ENCODE measurements at places on chromosomes 5 and 9.

GRCh38 chr5:77743181-77743580 lies 33.0 kb downstream of the TBCA start:
- no peak for DNase-seq

DNA sequence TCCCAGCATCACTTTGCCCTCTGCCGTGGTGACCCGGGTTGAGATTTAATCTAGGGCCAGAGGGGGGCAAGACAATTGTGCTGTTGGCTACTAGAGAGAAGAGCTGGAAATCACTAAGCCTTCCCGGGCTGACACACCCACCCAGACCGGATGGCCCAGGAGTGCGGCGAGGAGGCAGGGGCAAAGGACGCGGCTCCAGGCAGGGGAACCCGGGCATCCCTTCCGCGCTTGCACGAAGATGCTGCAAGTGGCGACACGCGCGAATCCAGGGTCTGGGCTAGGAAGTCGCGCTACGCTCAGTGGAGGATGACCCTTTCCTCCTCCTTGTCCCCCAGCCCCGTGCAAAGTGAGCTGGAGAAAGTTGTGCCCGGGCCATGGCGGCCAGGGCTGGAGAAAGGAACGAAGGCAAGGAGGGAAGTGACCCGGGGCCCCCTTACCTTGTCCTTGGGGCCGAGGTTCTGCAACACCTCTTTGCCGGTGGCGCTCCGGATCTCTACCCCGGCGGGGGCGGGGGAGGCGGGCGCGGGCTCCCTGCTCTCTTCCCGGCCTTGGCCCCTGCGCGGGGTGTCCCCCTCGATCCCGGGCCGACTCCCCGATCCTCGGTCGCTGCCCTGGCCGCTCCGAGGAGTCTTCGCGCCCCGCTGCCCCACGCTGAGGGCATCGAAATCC lies 693 bp downstream of the DPYSL3 start:
- no peak for DNase-seq

DNA sequence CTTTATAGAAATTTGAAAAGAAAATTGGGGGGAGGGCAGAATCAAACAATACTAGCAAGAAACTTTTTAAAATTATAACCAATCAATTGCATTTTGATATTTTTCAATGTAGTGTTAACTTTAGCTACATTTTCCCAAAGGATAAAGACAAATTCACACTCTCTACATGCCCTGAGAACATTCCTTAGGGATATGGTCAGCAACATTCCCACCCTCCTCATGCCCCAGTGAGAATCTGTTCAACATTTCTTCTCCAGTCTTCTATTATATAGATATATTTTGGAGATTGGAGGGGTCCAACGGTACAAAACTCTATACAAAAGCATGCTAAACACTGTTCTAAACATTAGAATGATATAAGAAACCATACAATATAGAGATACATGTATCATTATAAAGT lies 11.6 kb upstream of the PRR16 start:
- no peak for DNase-seq

- no peak for DNase-seq
Measured at GRCh38 chr5:61806491-61807020, 474.5 kb downstream of the ZSWIM6 start.

GRCh38 chr9:128409978-128410377 lies 10.7 kb upstream of the CERCAM start:
- no peak for DNase-seq

- DNase-seq: no peak
Measured at GRCh38 chr9:69578026-69578425, 94.1 kb downstream of the APBA1 start.

DNA sequence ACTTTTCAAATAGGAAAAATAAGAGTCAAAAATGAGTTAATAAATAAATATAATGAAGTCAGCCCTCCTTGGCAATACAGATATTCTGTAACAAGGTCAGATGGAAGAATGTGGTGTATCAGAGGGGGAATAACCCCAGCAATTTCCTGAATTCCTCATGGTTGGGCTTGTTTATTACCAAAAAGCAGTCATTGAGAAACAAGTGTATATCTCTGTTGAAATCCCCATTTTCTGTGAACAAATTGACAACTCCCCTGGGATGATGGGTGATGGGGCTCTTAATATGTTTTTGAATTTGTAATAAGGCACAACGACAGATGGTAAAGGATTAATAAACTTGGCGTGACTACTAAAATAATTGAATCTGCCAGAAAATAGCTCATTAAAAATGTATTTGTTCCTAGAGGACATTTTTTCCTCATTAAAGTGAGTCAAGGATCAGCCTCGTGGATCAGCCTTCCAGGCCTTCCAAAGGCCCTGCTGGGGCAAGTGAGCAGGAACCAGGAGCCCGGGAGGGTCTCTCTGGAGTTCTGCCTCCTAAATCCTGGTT lies 34.2 kb downstream of the THBS4 start:
- no peak for DNase-seq

DNA sequence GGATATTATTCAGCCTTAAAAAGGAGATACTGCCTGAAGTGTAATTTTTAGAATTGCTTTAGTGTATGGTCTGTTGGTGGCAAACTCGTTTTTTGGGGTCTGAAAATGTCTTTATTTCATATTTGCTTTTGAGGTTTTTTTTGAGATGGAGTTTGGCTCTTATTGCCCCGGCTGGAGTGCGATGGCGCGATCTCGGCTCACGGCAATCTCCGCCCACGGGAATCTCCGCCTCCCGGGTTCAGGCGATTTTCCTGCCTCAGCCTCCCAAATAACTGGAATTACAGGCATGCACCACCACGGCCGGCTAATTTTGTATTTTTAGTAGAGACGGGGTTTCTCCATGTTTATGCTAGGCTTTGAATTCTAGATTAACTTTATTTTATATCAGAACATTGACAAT lies 20.2 kb upstream of the PCDHB1 start:
- DNase-seq: no peak

DNA sequence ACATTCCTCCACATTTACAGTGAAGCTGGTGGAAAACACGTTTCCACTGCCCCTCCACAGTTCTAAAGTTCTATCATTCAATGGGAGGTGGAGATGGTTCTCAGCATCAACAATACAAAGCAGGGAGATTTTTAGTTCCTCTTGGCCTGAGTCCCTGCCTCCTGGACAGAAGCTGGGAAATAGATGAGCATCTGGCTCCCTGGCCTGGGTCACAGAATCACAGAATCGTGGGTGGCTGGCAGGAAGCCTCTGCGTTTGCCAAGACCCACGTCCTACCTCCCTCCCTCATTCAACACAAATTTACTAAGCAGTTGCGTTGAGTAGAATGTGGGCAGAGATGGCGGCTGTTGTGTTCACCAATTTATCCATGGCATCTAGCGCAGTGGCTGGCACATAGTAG lies 5.2 kb upstream of the PPARGC1B start:
- no peak for DNase-seq

DNA sequence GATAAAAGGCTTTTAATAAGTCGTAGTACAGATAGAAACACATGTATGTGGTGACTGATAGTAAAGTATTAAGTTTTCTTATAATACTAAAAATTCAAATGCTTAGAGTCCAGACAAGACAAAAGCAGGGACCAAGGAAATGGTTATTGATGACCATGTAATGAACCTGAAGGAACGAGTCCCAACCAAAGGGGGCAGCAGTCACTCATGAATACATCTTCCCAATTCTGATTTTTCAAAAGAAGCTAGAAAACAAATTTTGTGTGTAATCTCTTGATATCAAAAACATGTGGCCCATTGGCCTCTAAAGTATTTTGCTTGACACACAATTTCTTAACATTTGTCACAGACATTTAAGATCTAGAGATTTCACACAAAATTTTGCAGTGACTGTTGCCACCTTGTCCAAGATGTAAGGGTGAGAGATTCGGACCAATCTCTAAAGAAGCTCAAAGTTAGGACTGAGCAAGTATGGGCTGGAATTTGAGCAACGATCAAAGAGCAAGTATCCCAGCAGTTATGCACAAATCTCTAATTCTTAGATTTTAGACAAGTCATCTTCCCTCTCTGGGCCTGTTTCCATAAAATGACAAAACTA lies 66.8 kb downstream of the ARL15 start:
- DNase-seq: no peak

DNA sequence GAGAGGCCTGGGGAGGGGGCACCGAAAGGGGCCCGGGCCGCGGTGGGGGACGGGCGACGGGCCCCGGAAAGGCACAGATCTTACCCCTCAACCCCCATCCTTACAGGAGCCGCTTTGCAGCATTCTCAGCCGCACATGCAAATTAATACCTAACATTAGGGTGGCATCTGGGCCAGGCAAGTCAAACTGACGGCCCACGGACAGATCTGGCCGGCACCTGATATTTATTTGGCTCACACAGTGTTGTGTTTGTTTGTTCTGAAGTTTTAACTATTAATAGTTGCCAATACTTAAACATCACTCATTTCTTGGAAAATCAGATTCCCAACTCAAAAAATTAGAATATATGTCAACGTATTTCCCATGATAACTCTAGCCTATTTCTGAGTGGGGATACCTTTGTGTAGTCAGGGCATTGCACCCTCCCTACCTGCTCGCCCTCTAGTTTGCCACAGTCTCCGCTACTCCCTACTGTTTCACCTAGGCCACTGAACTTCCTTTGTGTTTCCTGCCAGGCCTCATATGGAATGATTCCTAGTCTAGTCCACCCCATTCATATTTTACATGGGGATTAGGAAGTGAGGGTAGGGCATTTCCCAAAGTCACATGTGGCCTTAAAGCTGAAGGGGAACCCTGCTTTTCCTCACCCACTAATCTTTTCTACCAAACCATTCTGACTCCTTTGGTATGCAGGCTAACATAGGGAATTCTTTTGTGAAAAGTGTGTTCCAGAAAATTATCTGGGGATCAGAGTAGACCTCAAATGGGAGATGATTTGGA lies 71.9 kb upstream of the LARP1 start:
- DNase-seq: no peak

GRCh38 chr5:54294097-54294667 lies 16.2 kb downstream of the ARL15 start:
- no peak for DNase-seq

GRCh38 chr5:179375236-179375685 lies 30.0 kb upstream of the ADAMTS2 start:
- no peak for DNase-seq

DNA sequence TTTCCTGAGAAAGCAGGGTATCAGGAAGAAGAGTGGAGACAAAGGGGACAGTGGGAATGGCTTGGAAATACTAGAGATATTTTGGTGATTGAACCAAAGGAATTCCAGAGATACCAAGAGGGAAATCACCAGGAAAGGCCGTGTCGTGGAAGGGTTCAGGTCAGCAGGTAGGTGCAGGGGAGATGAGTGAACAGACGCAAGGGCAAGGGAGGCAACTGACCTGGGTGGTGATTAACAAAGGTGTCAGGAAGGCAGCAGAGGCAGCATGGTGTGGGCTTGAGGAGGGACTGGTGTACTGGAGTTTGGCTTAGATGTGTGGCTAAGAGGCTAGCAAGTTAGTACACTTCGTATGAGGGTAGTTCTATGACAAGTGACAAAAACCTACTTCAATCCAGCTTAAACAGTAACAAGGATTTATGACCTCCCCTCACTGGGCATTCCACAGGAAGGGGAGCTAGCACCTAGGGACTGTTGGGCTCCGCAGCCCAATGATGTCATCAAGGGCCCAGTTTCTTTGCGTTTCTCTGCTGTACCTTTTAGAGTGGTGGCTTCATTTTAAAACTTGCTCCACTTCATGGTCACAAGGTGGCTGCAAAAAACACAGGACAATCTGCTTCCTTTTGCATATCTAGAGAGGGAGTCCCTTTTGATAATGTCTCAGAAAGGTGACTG lies 37.0 kb downstream of the INIP start:
- no peak for DNase-seq

- no peak for DNase-seq
Measured at GRCh38 chr9:73806876-73807275, 655.2 kb downstream of the ANXA1 start.

GRCh38 chr5:154850255-154851062 lies at the start of gene FAXDC2:
FAXDC2 (minus strand) TSS chr5:154850603; CDS start chr5:154838178, 12,425 bp downstream.
- no peak for DNase-seq

DNA sequence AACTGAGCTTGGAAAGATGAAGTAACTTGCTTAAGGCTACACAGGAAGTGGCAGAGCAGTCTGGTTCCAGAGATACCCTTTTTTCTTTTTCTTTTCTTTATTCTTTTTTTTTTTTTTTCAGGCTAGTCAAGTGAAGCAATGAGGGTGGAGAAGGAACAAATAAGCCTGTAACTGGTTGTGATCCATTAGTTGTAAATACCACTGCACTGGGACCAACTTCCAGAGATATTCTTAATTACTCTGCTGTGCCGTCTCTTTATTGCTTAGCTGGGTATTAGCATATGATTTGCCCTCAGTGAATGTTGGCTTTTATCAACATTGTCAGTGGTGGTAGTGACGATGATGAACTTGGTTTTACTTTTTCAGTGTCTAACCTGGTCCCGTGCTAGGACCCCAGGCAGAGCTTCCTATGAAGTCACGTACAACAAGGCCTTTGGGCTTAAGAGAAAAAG lies 26.7 kb downstream of the LNPEP start:
- DNase-seq: no peak

DNA sequence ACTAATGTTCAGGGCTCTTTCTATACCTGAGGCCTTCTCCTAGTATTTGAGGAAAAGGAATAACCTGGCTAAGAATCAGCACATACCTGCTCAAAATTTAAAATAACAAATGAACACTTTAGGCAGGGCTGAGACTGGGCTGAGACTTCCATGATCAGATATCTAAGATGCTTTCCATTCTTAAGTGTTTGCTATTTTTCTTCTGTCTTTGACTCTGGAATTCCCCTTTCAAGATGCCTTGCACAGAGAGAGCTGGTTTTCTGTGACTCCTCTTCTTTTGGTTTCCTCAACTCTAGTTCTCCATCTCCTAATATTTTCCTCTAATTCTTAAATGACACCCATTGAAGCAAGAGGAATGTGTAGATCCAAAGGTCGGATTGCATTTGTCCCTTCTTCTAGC lies 61.1 kb downstream of the DPYSL3 start:
- no peak for DNase-seq

GRCh38 chr5:157059093-157059539 lies at the start of gene HAVCR1:
HAVCR1 (minus strand) TSS chr5:157059116; CDS start chr5:157057943, 1,173 bp downstream.
- DNase-seq: no peak

DNA sequence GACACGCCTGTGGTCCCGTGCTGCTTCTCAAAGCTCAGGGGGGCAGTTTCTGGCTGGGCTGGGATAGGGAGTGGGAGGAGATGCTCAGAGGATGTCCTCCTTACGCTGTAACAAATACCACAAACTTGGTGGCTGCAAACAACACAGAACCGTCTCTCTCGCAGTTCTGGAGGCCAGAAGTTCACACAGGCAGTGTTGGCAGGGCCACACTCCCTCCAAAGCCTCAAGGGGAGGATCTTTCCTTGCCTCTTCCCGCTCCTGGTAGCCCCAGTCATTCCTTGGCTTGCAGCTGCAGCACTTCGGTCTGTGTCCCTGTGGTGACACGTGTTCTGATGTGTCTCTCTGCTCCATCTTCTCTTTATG lies 10.4 kb upstream of the ORM1 start:
- no peak for DNase-seq

DNA sequence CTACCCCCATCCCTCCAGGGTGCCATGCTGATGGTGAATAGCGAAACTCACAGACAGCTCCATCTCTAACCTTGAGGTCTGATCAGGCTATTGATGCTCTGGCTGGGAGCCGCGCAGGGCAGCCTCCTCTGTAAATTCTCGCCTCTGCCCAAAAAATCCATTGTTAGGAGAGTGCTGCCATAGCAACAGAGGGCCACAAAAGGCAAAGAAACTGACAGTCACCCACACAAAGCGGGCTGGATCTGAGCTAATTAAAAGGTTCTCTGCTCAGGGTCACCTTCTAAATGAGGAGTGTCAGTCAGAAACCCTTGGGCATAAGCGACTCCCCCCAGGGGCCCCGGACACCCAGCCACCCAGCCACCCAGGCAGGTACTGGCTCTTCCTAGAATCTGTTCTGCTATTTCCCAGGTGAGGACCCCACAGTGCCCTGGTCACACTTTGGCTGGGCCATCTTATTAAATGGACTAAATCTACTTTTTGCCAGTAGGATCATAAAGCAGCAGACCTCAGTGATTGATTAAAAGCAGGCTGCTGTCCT lies 126.7 kb downstream of the MED10 start:
- no peak for DNase-seq

Measured in stimulated activated CD4-positive, alpha-beta T cell treated with anti-CD3 and anti-CD28 coated beads, Interleukin-1b, Interleukin-23, amount 100 ng/mL, for 1 hour (primary cell).